Activated CD8-positive, alpha-beta memory T cell treated with anti-CD3 and anti-CD28 coated beads for 1 hour (primary cell): ENCODE measurements at places on chromosomes 12 and 14.

GRCh38 chr12:9364224-9365176, 156.3 kb upstream of the PZP start:
- DNase-seq = no peak

- DNase-seq = no peak
Measured at GRCh38 chr14:22837114-22837749, 847 bp downstream of the MMP14 start.

DNA sequence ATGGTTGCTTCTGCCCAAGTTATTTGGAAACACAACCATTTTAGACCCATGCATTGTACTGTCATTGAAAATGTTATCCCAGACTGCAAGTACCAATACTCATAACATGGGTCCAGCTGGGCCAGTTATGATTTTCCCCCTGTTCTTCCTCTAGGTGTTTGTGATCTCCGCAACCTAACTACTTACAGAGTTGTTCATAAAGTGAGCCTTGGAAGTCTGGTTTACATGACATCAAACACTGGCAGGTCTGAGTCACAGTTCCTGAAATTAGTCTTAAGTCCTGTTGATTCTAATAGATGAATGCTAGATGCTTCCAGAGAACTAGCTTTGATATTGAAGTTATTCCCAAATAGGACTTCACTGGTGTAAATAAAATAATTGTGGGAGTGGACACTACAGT, 487.0 kb downstream of the MED13L start:
- no peak for DNase-seq

- no peak for DNase-seq
Measured at GRCh38 chr12:3905664-3906063, 32.5 kb upstream of the PARP11 start.

- DNase-seq = peak; percentile 22
Measured at GRCh38 chr14:50667996-50668825, at the start of gene SAV1. SAV1 (minus strand) TSS chr14:50668306; CDS start chr14:50667967, 339 bp downstream.

GRCh38 chr14:74975059-74975810, 19.8 kb upstream of the PGF start:
- no peak for DNase-seq

- no peak for DNase-seq
Measured at GRCh38 chr12:24730489-24730896, 218.4 kb downstream of the BCAT1 start.

- no peak for DNase-seq
Measured at GRCh38 chr14:63478437-63478852, 64.7 kb downstream of the PPP2R5E start.

- no peak for DNase-seq
Measured at GRCh38 chr14:60514741-60515491, 6.0 kb downstream of the SIX6 start.

GRCh38 chr12:51884676-51885229, 3.1 kb upstream of the ANKRD33 start:
- no peak for DNase-seq
